ENCODE measurements at places on chromosomes 3 and 15. TPM values are rescaled to one million over a fixed set of nuclear protein-coding genes. Genes with fewer than 3 reads are reported as not detected.

CEP63 gene
- 37.0 TPM for total RNA-seq

IGSF11 gene
- not detected for total RNA-seq

PTH1R gene
- not detected for total RNA-seq

FANCD2OS gene
- total RNA-seq = not detected

SEMA6D gene
- 1.1 TPM for total RNA-seq

RYR3 gene
- total RNA-seq = not detected

KIF15 gene
- 5.6 TPM for total RNA-seq
